ENCODE measurements at places on chromosomes 7 and 10. TPM values are rescaled to one million over a fixed set of nuclear protein-coding genes. Genes with fewer than 3 reads are reported as not detected.

GRCh38 chr10:57624066-57624465 is 643.6 kb downstream of the IPMK start:
- no peak for DNase-seq

DNA sequence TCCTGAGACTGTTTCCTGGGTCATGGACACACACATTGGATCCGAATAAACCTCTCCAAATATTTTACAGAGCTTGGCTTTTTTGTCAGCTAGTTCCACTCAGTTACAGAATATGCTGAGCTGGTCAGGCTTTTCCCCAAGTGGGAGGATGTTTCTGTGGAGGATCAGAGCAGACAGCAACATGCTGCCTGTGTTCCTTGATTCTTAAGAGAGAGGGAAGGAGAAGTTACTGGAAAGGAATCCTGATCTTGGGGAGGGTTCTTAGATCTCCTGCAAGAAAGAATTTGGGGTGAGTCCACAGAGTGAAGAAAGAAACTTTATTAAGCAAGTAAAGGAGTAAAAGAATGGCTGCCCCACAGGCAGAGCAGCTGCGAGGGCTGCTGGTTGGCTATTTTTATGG is 76.8 kb upstream of the RPA3 start:
- DNase-seq, result no peak

DNA sequence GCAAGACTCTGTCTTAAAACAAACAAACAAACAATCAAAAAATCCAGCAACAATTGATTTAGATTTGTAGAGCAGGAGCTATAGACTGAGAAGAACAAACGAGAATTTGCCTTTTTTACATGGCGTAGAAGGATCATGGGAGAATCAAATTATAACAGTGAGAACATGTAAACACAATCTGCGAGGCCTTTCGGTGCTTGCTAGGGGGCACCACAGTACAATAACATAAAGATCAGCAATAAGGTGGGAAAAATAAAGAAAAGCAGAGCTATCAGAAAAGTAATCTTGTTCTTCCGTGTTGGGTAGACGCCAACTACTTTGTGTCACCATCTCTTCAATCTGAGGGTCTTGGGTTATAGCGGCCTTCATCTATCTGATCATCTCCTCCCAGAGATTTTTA is 82.2 kb downstream of the NOD1 start:
- no peak for DNase-seq

DNA sequence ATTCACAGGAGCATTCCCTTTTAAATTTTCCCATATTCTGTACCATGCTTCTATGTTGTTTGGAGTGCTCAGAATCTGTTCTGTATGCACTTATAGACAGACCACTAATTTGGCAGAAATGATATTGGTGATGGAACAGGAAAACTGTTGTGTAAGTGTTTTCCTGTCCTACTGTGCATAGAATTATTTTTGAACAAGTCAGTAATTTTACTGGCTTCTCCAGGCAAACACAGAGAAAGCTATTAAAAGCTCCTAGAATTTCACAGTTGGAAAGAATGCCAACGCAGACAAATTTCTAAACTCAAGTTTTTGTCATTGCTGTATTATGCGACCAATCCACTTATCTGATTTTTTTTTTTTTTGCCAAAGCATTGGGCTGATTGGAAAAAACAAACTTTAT is 55.7 kb downstream of the ANKMY2 start:
- no peak for DNase-seq

DNA sequence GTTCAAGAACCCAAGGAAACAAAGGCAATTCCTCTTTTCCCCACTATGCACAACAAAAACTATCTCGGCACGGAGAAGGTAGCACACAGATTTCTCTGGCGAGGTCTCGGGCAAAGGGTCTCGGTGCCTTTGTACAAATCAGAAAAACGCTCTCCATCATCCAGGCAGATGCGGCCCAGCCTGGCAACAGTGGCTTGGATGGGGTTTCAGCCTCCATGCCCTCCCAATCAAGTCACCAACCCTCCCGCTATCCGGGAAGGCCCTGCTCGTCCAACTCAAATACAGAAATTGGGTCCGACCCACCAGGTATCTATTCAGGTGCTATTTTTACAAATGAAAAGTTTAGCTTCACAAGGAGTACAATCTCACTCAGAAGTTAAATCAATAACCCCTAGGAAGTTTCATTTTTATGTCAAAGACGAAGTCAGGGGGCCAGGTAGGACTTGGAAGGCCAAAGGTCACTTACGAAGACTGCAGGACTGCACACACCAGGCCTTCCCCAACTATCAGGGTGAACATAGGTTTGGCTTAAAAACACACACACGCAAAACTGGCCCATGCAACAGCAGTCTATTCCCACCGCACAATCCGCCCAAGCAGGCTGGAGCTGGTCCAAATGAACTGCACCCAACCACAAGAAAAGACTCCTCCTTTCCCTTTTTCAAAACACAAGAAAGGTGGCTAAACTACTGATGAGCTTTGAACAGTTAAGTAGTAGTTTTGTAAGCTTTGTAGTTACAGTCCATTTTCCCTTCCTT is 43.0 kb downstream of the GNA12 start:
- peak; percentile 46 for DNase-seq

DNA sequence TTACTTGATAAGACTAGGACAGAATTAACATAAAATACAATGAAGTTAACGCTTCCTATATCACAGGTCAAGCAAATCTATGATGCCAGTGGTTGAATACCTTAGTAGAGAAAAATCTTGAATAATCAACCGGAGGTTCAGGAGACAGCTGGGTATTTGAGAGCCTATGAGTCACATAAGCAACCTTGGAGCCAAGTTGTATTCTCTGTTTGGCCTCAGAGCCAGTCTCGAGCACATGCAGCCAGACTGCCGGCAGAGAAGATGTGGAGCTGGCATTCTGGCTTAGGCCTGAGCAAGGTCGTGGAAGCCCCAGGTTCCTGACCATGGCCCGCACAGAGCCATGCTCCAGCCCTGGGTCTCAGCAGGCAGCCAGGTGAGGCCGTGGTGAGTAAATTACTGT is 90.3 kb downstream of the FAM204A start:
- no peak for DNase-seq

GRCh38 chr7:157177333-157177982 is 38.7 kb downstream of the UBE3C start:
- DNase-seq, result no peak

- DNase-seq, result peak; percentile 25
Measured at GRCh38 chr10:78543749-78544362, 510.2 kb downstream of the RPS24 start.

DNA sequence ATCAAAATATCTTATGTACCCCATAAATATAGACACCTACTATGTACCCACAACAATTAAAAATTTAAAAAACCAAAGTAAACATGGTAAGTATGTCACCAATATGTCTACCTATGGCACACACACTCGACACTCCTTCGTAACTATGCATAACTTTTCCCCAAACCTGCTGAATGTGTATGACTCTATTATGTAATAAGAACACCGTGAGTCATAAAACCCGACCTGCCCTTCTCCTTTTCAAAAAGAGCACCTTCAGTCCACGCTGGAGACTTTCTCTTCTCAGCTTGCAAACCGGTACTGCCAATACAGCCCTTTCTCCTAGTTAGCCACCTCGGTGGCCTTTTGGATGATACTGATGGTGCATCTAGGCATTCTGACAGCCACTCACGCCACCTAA is 186.3 kb downstream of the PRPF18 start:
- no peak for DNase-seq

DNA sequence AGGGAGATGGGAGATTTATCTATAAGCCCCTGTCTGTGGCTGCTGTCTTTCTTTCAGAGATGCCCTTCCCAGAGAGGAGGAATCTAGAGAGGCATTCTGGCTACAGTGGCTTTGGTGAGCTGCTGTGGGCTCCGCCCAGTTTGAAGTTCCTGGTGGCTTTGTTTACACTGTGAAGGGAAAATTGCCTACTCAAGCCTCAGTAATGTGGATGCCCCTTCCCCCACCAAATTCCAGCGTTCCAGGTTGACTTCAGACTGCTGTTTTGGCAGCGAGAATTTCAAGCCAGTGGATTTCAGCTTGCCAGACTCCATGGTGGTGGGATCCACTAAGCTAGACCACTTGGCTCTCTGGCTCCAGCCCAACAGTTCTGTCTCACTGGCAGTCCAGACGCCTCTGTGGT is 951.6 kb downstream of the CCSER2 start:
- no peak for DNase-seq

DNA sequence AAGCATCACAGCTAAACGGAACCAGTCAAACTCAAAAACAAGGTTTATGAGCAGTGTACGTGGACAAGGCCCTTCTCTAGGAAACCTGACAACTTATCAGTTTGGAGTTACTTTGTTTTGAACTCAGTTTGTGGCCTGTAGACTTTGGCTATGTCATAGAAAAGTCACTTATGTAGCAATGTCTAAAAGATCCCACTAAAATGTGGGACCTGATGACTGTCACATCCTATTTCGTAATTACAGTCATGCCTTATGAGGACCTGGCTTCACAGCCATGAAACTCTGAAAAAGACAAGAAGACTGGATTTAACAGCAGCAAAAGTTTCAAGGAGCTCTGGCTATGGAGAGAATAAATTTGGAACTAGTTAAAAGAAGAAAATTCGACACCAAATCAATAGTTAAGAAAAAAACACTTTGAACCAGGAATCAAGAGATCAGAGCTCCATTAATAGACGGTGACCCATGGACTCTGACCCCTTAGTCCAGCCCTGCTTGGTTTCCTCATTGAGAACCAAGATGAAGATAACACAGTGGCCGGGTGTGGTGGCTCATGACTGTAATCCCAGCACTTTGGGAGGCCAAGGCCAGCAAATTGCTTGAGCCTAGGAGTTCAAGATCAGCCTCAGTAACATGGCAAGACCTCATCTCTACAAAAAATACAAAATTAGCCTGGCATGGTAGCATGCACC is 204.3 kb downstream of the SFMBT2 start:
- no peak for DNase-seq

DNA sequence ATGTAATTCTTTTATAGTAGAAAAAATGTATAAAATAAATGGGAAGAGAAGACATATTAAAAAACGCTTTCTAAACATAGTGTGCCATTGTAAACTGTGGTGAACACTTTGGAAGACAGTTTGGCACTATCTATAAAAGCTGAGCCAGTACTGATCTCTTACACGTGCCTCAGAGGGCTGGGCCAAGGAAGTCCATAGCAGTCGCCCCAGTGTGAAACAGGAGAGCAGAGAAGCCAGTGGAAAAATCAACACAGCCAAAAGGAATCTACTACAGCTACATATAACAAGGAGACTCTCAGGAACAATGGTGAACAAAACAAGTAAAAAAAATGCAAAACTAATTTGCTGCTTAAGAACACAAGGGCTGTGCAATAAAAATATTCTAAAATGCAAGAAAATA is 20.6 kb downstream of the SEPHS1 start:
- no peak for DNase-seq

- DNase-seq, result no peak
Measured at GRCh38 chr10:110365356-110366143, 60.8 kb upstream of the SMNDC1 start.

DNA sequence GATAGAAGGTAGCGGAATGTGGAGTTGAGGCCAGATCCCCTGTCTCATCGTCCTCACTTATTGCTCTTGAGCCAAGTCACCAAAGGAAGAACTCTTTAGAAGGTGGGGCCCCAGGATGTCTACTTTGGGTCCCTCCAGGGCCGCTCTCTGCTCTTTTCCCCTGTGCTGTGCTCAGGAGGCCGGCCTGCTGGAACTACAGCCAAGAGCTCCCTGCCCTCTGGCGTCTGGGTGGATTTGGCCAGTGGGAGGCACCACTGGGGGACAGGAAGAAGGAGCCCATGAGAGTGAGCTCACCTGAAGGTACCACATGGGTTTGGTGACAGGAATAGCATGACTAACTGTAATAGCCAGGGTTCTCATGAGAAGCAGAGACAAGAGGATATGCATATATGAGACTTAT is 97.7 kb upstream of the FAM180A start:
- DNase-seq, result no peak

- DNase-seq, result peak; percentile 10
Measured at GRCh38 chr10:30999070-30999712, 32.5 kb downstream of the ZNF438 start.

Gene EMX2
- not detected for total RNA-seq

Gene TMEM273
- total RNA-seq, result 16.6 TPM

Gene GIMAP2
- total RNA-seq, result 42.2 TPM

Gene PLEKHS1
- not detected for total RNA-seq

Gene TMEM168
- total RNA-seq, result 15.5 TPM

Gene PCLO
- not detected for total RNA-seq

Gene PLA2G12B
- not detected for total RNA-seq
